ENCODE measurements at places on chromosomes 12 and 14.

- DNase-seq, result no peak
These were observed 135.0 kb upstream of the OTX2 start for GRCh38 chr14:56945291-56945690.

DNA sequence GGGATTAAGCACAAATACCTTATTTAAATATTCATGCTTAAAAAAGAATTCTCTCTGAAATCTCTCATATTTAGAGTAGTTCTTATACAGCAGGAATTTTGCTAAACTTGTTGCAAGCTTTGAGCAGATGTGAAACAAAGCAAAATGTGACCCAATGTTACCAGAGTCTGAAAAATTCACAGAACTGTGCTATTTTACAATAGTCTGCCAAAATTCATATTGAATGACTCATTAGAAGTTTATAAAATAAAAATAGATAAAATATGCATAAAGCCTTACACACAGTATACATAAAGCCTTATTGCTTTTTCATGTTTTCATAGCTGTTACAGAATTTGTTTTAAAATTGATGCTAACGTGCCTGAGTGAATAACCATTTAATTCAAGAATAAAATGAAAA lies 17.8 kb upstream of the RHOJ start:
- no peak for DNase-seq

DNA sequence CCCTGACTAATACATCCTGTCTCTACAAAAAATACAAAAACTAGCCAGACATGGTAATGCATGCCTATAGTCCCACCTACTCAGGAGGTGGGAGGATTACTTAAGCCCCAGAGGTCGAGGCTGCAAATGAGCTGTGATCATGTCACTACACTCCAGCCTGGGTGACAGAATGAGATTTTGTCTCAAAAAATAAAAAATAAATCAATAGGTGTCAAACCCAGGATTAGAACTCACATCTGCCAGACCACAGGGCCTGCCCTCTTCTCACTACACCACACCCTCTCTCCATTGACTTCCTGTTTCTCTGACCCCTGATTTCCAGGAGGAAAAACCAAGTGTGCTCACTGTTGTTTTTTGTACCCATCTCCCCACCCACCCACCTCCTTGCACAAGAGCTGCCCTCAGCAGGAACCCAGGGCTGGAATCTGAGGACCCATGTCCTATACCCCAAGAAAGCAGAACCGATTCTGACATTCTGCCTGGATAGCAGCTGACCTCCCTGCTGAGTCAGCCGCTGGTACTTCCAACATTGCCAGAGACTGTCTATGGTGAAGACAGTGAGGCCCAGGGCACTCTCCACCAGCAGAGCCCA lies 6.2 kb downstream of the CMKLR1 start:
- no peak for DNase-seq

GRCh38 chr14:63725786-63726460 lies 1.9 kb downstream of the SGPP1 start:
- no peak for DNase-seq

DNA sequence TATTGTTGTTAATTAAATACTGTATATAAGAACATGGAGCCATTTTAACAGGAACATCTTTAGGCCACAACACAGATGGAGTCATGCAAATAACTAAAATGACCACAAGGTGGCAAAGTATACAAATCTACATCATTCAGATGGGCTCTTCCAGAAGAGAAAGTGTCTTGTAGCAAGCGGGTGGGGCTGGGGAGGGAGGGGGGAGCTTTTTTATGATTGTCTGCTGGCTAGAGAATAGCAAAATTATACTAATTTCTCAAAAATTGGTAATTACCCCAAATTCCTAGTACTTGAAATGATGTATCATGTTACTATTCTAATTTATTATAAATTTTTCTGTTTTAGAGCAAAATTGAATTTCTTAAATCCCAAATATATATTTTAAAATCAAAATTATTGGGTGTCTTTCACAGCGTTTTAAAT lies 378.7 kb downstream of the PRKD1 start:
- peak; percentile 29 for DNase-seq

DNA sequence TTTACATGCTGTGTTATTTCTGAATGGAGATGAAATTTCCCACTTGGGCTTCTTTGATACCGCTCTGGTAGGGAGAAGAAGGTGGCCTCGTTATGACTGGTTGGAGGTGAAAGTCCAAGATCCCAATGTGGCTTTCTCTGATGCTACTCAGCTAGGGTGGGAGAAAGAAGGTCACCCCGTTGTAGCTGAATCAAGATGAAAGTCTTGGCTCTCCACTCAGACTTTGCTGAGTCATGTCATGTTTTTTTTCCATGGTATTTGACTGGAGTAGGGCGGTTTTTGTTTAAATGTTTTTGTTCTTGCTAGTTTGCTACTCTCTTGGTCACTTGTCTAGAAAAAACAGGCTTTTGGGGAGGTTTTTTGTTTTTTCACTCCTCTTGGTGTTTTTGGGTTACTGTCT lies 2.4 kb upstream of the PDE6H start:
- DNase-seq, result no peak

DNA sequence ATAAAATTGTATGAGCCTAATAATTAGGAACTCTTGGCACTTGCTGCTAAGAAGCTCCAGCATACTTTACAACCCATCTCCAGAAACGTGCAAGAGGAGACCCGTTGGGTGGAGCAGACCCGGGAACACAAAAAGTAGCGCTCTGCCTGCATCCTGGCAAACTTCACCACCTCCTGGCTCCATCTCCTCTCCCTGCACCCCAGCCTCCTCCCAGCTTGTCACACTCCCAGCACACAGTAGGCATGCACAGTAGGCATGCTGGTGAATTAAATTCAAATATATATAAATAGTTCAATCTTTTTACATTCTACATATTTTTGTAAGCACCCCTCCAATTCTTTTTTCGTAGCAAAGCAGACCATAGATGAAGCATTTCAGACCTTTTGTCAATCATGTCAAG lies 1.2 kb downstream of the VSIG10 start:
- DNase-seq, result no peak

- DNase-seq, result no peak
These were observed 11.5 kb upstream of the KRT5 start for GRCh38 chr12:52531566-52532300.

DNA sequence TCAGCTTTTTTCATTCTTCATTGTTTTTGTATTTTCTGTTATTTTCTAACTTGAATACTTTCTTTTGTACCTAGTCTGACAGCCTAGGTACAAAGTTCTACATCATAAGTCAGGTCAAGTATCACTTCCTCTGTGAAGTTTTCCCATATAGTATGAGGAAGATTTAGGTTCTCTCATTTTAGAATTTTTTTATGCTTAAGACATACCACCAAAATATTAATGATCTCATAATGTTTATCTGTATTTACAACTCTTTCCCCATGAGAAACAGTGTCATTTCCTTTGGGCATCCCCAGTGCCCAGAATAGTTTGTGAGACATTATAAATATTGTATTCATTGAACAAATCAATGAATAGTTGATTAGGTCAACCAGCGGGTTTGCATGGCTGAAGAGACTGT lies 3.1 kb upstream of the ATF7IP start:
- DNase-seq, result no peak

DNA sequence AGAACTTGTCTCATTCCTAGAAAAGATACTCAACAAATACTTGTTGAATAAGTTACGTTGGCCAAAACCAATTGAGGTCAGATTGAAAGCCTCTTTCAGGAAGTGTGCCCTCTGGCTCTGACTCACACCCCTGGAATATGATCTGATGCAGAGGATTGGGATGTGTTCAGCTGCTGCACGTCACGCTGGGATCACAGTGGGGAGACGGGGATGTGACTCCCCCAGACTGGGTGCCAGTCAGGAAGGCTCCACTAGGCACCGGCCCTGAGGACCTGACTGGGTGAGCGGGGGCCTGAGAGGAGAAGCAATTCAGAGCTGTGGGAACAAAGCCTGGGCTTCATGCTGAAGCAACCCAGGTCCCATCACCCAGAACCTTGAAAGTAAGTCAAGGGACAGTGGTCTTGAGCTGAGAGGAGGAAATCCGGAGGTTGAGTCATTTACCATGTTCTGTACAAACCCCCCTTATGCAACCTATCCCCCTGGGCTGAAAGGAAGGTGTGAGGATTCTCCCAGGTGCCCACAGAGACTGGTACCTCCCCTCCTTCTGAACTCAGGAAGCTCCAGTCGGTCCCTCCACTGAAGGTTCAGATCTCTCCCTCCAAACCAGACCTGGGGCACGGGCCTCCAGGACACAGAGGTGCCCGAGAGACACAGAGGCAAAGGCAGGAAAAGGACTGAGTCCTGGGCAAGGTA lies 3.9 kb downstream of the CEBPE start:
- DNase-seq, result peak; percentile 94

DNA sequence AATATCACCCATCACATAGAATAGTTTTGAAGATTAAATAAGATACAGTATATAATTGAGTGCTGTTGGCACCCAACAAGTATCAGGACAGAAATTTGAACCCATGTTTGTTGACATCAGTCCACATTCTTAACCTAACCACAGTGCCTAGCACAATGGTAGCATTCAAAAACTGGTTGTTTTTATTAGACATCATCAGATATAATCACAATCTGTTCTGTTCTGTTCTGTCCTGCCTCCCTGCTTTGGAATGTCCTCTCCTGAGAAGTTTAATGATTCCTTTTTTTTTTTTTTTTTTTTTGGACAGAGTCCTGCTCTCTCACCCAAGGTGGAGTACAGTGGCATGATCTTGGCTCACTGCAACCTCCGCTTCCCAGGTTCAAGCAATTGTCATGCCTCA lies 476.6 kb downstream of the RMST start:
- no peak for DNase-seq

GRCh38 chr12:125996443-125996842 lies 931.2 kb downstream of the AACS start:
- DNase-seq, result no peak

DNA sequence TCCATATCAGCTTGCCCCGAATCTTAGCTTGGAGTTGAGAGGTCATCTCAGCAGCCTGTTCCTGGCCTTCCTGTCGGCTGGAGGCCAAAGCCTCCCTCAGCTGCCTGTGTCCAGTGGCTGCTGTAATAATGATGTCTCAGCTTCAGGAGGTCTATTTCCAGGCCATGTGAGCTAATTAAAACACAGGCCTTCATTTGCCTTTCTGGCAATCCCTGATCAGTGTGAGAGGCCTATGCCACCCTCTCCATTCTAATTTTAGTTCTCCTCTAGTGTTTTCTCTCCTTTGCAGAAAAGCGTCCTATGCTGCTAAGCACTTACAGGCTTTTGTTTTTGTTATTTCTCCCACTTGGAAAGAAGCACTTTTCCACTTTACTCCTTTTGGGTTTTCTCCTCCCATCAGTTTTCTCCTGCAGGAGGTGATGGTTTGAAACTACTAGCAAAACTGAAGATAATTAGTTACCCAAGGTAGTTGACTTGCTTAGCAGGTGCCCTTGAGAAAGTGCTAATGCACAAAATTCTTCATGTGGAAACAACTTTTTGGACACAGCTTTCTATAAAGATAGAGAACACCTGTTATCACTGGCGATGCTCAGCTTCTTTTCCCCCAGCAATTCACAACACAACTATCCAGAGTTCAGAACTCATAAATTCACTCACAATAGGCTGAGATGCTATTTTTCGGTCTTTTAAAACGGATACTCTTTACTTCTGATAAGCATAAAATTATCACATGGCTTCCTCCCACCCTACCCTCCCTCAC lies 255.3 kb upstream of the GARIN6 start:
- DNase-seq, result no peak

DNA sequence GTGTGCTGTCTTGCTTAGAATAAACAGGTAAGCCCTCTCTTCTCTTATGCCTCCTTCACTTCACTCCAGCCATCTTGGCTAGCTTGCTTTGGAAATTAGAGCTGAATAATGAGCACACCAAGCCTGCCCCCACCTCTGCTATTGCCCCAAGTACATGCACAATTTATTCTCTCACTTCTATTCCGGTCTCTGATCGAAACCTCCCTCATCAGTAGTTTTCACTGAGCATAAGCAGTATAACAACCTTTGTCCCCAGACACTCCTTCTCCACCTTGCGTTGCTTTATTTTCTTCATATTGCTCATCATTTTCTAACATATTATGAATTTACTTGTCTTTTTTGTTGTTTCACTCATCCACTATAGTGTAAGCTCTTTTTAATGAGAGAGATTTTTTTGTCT lies 253.4 kb downstream of the GXYLT1 start:
- no peak for DNase-seq

DNA sequence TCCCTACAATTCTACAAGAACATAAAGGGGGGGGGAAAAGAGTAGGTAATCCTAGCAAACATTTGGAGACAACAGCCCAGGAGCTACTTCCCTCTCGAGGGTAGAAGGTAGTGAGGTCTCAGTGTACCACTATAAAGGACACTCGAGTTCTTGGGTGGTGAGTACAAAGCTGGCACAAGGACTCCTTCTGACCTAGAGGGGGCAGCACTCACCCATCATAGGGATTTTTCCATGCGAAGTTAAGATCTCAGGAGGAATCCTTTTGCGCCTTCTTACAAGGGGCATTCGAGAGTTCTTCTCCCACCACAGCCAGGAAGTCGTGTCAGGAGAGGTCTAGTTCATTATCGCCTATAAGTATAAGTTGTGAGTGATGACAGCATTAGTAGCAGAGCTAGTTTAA lies 200.2 kb upstream of the RBM19 start:
- DNase-seq, result no peak

DNA sequence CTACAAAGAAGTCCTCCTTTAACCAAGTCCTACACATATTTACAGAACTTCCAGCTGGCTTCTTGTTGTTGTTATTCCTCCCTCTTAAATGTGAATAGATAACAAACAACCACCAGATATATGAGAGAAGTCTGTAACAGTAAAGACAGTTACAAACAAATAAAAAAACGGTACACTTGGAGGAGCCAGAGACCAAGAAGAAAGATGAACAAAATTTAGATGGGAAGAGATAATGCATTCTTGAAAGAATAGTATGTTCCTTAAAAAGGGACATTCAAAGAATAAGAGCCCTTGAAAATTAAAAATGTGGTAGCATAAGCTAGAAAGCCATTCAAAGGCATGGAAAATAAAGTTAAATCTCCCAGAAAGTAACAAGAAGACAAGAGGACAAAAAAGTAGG lies 25.9 kb downstream of the SLCO1A2 start:
- DNase-seq, result no peak

DNA sequence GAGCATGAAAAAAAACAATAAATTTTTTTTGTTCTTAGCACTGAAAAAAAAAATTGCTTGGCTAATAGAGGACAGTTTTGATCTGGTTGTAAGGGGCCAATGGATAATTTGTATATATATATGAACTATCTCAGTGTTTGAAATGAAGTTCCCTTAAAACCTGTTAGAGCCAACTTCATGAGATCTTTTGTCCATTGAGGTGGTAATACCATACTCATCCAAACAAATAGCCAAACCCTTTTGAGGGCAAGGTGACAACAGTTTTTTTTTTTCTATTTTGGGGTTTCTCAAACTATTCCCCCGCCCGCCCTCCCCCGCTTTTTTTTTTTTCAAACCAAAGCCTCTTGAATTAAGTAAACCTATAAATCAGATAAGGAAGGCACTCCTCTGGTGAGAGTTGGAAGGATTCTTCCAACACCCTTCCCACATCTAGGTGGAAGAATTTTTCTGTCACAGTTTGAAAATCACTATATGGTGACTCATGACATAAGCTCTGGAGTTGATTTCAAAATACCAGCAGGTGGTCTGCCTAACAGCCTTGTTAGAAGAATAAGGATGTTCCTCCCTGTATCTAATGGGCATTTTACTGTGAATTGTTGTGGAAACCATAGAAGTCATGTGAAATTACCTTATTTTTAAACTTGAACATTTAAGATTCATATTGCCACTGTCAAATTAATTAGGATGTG lies 10.2 kb downstream of the ARHGAP5 start:
- DNase-seq, result no peak
